MM.1S (cell line): ENCODE measurements at places on chromosomes 3 and 15.

DNA sequence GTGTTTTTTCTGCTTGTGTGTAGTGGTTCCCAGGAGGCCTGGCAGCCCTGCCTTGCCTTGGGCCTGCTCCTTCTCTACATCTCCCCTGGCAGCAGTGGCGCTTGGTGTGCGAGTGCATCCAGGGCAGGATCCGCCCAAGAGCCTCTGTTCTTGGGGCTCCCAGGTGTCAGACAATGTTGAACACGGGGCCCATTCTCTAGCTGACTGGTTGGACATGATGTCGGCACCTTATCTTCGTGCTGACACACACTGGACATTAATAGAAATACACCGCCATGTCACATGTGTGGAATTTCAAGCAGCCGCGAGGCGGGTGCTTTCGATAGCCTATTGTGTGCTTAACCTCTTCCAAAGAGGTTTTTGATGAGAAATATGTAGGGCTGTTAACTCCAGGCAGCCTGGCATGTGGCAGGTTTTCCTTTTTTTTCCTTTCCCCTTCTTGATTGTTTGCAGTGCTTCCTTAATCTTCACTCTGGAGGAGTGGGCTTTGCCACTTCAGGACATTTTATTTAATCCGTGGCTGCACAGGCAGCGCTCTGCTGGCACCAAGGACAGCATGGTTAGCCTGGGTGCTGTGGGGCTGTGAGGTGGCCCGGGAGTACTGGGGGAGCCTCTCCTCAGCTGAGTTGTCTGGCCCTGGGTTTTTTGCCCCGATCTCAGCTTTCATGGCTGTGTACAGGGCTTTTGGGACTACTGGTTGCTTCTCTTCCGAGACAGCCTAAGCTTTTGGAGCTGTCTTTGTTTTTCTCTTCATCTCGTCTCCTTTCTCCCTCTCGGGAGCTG is 42.5 kb downstream of the CHCHD6 start:
- no peak overlapping the region for H3K27ac ChIP-seq
- DNase-seq: no peak
- no peaks in the 10 kb centered on the region for H3K4me1 ChIP-seq
- no peaks in the 10 kb centered on the region for H3K36me3 ChIP-seq

- no peaks in the 10 kb centered on the region for H3K27me3 ChIP-seq
- peak; percentile 23 for DNase-seq
- H3K27ac ChIP-seq: no peak overlapping the region
- no peaks in the 10 kb centered on the region for H3K36me3 ChIP-seq
These were observed 329.7 kb downstream of the RORA start for GRCh38 chr15:60899322-60899966.

DNA sequence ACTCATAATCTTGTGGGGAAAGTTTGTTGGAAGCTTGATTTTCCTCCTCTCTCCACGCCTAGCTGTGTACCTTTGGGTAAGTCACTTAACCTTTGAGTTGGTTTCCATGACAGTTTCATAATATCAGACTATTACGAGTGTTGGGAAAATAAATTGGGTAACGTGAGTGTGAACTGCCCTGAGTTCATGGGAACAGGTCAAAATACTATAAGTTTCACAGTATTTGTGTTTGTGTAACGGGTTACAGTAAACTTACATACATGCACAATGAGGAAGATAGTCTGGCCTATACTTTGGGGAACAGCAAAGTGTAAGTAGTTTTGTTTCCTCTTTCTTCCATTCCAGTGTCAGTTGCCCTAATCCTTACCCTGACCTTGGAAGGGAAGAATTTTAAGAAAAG is 509.9 kb downstream of the MECOM start:
- no peaks in the 10 kb centered on the region for H3K36me3 ChIP-seq
- DNase-seq: no peak
- no peak overlapping the region for H3K27ac ChIP-seq
- H3K4me3 ChIP-seq: no peak overlapping the region
- peaks cover 3% of the 10 kb centered on the region; the same call in 1 of the 2 replicates for H3K4me1 ChIP-seq

DNA sequence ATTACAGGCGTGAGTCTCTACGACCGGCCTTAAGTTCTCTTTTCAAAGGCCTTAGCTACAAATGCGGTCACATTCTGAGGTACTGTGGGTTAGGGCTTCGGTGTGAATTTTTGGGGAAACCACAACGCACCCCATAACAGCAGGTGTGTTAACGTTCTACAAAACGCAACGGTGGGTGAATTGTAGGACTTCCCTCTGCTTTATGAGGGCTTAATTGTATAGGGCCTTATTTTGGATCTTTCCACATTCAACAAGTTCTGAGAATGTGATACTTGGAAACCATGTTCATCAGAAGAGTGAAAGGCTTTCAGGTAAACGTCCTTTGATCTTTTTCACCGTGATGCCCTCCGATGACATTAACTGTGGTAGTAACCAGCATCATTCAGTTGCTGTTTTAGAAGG is 998.6 kb upstream of the CFAP20DC start:
- peaks cover 4% of the 10 kb centered on the region; the same call in 1 of the 2 replicates for H3K4me1 ChIP-seq
- no peak overlapping the region for H3K27ac ChIP-seq
- no peaks in the 10 kb centered on the region for H3K27me3 ChIP-seq
- DNase-seq: no peak
- H3K36me3 ChIP-seq: no peaks in the 10 kb centered on the region

GRCh38 chr3:175493301-175493700 is 634.2 kb downstream of the NAALADL2 start:
- no peaks in the 10 kb centered on the region for H3K27me3 ChIP-seq
- no peak for DNase-seq
- no peak overlapping the region for H3K27ac ChIP-seq
- no peak overlapping the region for H3K4me3 ChIP-seq
- H3K4me1 ChIP-seq: peaks cover 15% of the 10 kb centered on the region

DNA sequence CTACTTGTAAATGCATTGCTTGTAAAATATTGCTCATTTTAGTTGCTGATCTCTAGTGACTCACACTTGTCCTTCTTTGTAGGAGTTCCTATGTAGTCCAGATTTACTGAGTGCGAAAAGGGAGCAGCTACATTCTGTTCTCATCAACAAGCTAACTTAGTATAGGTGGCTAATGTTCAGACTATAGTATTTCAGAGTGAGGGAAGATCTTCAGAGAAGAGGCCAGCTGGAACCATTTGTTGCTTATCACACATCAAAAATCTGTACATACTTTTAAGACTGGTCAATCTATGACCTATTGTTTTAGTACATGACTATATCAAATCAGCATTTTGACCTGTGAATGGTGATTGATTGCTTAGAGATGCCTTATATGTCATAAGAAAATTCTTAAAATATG is 71.3 kb upstream of the THSD4 start:
- H3K4me1 ChIP-seq: no peaks in the 10 kb centered on the region
- H3K27ac ChIP-seq: no peak overlapping the region
- H3K4me3 ChIP-seq: no peak overlapping the region
- DNase-seq: no peak

- no peaks in the 10 kb centered on the region for H3K36me3 ChIP-seq
- H3K4me3 ChIP-seq: peak overlapping the region; percentile 40
- H3K4me1 ChIP-seq: no peaks in the 10 kb centered on the region
- peak overlapping the region; percentile 89; the same call in 1 of the 2 replicates for H3K27ac ChIP-seq
- no peak for DNase-seq
- H3K27me3 ChIP-seq: no peaks in the 10 kb centered on the region
These were observed 867 bp upstream of the DCAF1 start for GRCh38 chr3:51500632-51501131.

- H3K4me1 ChIP-seq: no peaks in the 10 kb centered on the region
- no peak for DNase-seq
- H3K27me3 ChIP-seq: peaks cover 9% of the 10 kb centered on the region
- H3K4me3 ChIP-seq: no peak overlapping the region
These were observed 7.1 kb downstream of the TJP1 start for GRCh38 chr15:29815000-29815710.

DNA sequence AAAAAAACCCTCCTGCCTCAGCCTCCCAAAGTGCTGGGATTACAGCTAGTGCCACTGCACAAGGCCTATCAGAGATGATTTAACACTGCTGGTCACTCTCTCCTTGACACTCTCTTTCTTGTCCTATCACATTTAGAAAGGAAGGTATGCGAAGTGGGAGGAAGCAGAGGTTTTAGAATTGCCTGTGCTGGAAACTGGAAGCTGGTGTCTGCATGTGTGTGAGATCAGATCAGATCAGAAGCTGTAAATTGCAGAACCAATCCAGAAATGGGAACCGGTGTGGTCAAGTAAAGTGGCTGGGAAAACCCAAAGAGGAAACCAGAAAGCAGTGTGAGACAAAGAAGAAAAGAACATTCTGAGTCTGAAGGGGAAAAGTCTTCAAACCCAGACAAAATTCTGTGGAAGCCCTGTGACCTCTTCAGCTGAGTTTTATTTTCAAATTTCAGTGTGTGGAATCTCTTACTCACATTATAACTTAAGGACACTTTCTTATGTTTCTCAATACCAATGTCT is 2.8 kb downstream of the EFHB start:
- peak overlapping the region; percentile 28; the same call in 1 of the 2 replicates for H3K27ac ChIP-seq
- DNase-seq: no peak
- H3K36me3 ChIP-seq: no peaks in the 10 kb centered on the region
- H3K4me1 ChIP-seq: peaks cover 17% of the 10 kb centered on the region

- DNase-seq: no peak
- no peak overlapping the region for H3K27ac ChIP-seq
- H3K4me1 ChIP-seq: no peaks in the 10 kb centered on the region
- H3K36me3 ChIP-seq: no peaks in the 10 kb centered on the region
These were observed 69.1 kb downstream of the CHCHD6 start for GRCh38 chr3:126773167-126773566.

DNA sequence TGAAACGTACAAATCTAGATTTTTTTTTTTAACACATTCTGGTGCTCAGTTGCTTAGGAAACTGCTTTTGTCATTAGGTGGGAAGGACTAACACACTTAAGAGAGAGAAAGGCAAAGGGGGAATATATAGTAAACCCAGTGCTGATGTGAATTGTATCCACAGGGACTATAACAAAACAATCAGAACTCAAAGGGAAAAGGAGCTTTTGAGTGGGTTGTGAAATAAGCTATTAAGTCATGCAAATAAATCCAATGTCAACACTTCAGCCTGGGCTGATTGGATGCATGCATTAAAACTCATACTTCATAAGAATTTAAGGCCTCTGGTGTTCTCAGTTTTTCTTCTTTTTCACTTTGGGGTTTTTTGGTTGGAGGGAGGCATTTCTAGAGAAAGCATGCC is 628.9 kb downstream of the FHIT start:
- H3K27ac ChIP-seq: no peak overlapping the region
- no peaks in the 10 kb centered on the region for H3K27me3 ChIP-seq
- no peaks in the 10 kb centered on the region for H3K36me3 ChIP-seq
- no peaks in the 10 kb centered on the region for H3K4me1 ChIP-seq
- no peak overlapping the region for H3K4me3 ChIP-seq

DNA sequence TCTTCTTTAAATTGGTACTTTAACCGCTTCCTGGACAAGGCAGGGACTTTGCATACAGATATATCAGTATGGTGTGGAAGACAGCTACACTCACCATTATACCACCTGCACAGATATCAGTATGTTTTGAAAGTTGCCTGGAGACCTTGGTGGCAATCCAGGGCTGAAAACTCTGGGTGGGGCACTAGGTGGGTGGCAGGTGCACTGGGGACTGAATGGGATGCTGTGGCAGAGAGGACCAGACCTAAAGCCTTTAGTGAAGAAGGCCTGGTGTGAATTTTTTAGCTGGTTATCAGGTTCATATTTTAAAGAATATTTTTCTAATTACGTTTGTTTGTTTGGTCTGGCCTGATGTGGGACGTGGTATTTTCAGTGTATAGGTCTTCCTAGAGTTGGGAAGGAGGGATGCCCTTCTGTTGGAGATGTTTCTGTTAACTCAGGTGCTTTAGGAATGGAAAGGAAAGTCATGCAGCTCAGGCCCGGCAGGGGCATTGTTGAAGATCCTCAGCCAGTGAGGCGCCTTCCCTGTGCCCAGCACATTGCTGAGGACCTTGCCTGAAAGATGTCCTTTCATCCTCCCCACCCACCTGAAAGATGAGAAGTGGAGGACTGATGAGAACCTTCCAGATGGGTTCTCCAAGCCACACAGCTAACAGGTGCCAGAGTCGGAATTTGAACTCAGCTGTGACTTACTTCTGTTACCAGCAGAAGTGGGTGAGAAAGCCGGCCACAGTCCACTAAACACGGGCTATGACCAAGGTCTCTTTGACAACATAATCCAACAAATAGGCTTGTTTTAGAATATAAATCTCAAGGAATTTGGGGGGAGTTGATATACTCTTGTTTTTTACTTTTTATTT is 77.3 kb downstream of the APBA2 start:
- H3K27ac ChIP-seq: no peak overlapping the region
- no peaks in the 10 kb centered on the region for H3K27me3 ChIP-seq
- H3K36me3 ChIP-seq: no peaks in the 10 kb centered on the region
- no peaks in the 10 kb centered on the region for H3K4me1 ChIP-seq
